ENCODE measurements at places on chromosomes 12 and 14.
A peak's percentile ranks its signal among the peaks of the same experiment; 100 is the strongest.

DNA sequence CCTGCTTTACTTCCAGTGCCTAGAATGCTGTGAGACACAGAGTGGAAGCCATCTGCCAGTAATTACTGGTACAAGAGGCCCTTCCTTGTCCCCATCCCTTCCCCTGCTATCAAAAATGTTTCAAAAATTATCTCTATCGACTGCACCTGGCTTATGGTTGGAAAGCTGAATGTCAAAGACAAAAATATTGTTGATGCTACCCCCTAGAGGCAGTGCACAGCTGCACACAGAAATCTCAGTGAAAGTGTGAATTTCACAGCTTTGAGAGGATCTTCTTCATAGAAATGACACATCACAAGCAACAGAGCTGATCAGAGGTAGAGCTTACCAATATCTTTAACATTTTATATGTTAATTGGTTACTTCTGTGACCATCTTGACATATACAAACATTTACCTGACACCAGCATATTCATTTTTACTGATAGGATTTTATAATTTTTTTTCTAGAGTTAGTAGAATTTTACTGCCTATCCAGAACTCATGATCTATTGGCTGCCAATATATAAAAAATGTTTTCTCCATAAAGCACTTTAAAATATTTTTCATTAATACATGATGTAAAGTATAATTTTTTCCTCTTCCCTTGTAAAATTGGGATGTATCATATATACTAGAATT lies 138.0 kb downstream of the AACS start:
- peak; percentile 35 for DNase-seq

DNA sequence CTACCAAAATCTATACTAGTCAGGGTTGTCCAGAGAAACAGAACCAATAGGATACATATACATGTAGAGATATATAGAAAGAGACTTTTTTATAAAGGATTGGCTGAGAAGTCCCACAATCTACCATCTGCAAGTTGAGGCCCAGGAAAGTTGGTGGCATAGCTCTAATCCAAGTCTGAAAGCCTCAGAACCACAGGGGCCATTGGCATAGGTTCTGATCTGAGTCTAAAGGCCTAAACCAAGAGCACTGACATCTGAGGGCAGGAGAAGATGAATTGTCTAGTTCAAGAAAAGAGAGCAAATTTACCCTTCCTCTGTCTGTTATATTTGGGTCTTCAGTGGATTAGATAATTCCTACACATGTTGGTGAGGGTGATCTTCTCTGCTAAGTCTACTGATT lies 433.1 kb downstream of the ADAMTS20 start:
- DNase-seq, result no peak

GRCh38 chr12:62879691-62880090 lies 55.3 kb downstream of the PPM1H start:
- DNase-seq, result no peak

- DNase-seq, result no peak
Measured at GRCh38 chr12:28026701-28027100, 54.2 kb upstream of the PTHLH start.
